ENCODE measurements at places on chromosomes 6 and 20.
A peak's percentile ranks its signal among the peaks of the same experiment; 100 is the strongest.

- DNase-seq = no peak
Measured at GRCh38 chr6:105536961-105537360, 134.1 kb upstream of the PREP start.

DNA sequence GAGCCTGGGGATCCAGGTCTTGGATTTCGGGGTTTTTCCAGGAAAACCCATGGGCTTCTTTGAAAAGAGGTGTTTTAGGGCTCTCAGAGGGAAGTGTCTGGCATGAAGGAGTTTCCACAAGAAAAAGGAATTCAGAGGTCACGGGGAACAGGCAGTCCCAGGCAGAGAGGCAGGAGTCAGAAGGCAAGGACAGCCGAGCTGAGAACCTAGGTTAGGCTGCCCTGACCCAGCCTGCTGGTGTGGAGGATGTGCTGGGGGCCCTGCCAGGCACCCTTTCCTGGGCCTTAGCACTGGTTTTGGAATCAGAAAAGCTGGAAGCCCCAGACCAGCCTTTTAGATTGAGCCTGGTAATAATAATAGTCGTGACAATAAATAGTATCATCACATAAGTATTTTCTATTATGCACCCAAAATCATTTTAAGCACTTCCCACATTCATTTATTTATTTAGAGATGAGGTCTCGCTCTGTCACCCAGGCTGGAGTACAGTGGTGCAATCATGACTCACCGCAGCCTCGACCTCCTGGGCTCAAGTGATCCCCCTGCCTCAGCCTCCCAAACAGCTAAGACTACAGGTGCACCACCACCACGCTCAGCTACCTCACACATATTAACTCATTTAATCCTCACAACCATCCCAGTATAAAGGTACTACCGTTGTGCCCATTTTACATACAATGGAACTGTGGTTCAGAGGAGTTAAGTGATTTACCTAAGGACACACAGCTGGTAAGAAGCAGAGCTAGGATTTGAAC, 19.9 kb downstream of the TGM2 start:
- DNase-seq = no peak

GRCh38 chr6:52984247-52984646, 10.8 kb downstream of the GSTA4 start:
- DNase-seq = no peak

DNA sequence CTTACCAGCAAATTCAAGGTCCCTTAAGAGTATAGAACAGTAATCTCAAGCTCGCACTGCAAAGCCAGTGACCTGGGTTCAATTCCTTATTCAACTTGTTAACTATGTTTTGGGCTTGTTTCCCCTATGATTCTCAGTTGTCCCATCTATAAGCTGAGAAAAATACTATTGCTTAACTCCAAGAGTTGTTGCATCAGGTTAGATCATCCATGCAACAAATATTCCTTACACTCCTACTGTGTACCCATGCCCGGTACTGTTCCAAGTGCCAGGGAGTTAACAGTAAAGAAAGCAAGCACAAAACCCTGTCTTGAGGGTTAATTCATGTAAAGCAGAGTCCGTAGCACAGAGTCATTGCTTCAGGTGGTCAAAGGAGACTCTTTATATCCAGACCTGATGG, 247.3 kb downstream of the MAFB start:
- no peak for DNase-seq

- no peak for DNase-seq
Measured at GRCh38 chr20:48759631-48760245, 68.1 kb downstream of the PREX1 start.

DNA sequence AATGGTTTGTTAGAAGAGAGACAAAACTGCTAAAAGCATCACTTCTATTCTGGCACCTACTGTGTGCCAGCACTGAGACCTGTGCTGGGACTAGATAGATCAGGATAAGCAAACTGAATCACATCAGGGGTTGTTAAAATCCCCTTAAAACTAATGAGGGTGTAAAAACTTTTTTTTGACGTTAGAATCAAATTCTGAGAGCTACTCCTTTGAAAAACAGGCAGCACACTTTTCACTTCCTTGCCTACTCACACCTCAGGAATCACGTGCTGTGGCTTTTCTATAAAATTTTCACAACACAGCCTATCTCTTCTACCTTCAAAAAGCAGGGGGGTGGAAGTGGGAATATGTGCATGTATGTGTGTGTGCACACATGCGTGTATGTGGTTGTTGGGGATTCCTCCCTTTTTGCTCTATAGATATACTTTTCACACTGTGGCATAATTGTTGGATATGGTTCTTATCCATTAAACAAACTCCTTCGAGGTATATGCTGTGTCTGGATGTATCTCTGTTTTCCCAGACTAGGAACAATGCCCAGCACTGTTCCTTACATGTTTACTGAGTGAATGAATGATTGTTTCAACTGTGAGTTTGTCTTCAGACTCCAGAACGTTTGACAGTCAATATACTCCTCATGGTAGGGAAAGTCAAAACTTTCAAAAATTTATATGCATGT, 105.4 kb downstream of the FYN start:
- no peak for DNase-seq

- no peak for DNase-seq
Measured at GRCh38 chr6:143374014-143374413, 76.5 kb downstream of the ADAT2 start.

DNA sequence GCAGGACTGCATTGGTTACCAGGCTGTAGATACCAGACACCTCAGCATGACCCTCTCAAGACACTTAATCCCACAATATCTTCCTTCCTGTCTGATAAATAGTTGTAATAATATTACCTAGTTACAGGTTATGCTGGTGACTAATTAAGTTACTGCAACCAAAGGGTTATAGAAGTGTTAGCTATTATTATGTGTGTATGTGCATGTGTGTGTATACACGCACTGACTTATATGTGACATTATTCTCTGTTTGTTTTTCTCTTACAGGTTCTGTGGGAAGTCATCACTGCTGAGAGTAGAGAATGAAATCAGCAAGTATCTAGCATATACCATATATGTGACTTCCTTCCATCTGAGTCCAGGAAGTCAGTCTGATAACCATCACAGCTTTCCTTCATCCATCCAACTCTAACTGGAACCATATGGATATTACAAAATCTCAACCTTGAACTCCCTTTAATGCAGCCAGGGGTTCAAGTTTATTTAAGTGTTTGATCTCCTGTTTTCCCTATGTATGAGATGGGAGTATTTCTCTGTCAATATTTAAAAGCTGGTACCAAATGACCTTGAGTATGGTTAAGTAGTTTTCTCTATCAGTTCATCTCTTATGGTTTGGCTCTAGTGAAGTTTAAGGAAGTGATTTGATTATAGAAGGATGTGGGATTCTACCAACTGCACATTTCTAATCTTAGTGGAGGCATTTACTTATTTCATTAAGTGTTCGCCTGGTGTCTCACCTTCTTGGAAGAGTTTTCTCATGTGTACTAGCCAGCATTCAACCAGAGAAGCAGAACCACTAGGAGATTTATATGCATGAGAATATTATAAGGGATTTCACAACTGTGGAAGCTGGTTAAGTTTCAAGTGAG, 313.2 kb downstream of the HIVEP2 start:
- no peak for DNase-seq

GRCh38 chr6:82492134-82492533, 128.5 kb downstream of the TPBG start:
- no peak for DNase-seq

- DNase-seq = no peak
Measured at GRCh38 chr6:29107758-29108157, at the start of gene OR2J3. OR2J3 (plus strand) TSS chr6:29108058; CDS start chr6:29111891, 3,833 bp downstream.

DNA sequence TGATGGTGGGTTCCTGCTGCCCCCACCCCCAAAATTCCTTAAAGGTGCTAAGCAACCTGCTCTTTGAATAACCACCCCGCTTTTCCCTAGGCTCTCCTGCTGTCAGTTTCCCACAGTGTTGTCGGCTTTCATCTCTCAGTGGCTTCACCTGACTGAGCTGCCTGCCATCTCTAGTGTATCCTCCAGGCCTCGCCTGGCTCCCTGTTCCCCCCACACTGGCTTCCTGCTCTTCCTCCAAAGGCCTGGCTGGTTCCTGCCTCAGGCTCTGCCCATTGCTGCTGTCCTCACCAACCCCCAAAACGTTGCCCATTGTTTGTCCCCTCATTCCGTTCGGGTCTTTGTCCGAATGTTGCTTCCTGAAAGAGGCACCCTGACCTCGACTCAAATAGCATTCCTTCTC, 93.8 kb upstream of the POPDC3 start:
- DNase-seq = no peak

GRCh38 chr6:92124200-92124651, 1295.1 kb downstream of the EPHA7 start:
- DNase-seq = peak; percentile 22

DNA sequence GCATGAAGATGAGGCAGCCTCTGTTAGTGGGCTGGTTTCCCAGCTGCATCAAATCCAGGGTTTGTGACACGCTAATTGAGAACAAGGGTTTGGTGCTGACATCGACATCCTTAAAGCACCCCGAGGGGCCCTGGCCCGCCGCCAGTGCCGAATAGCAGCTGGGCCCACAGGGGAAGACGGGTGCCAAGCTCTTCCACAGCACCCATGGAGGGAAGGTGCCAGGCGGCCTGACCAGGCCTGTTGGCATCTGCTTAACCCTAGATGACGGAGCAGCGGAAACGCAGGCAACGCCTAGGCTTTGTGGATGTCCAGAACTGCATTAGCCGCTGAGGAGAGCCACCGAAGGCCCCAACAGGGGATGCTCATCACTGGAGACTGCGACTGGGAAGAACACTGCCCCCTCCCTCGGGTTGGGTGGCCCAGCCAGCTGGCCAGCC, 16.0 kb downstream of the UQCC2 start:
- DNase-seq = no peak

GRCh38 chr6:152922706-152923105, 60.1 kb downstream of the FBXO5 start:
- DNase-seq = no peak

DNA sequence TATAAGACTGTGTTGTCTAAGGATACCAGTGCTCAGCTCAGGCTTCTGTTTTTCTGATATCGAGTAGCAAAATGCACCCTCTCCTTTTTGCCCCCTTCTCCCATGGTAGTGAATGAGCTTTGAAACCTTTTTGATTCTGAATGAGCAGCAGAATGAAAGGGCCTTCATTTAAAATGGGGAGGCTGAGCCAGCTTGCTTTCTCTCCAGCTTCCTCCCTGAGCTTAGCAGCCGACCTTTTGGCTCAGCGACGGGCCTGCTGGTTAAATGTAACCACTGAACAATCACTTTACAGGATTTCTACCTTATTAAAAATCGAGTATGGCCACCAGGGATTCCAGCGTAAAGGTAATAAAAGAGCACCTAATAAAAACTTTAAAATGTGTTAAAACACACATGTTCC, 133.7 kb upstream of the SPACA1 start:
- no peak for DNase-seq

DNA sequence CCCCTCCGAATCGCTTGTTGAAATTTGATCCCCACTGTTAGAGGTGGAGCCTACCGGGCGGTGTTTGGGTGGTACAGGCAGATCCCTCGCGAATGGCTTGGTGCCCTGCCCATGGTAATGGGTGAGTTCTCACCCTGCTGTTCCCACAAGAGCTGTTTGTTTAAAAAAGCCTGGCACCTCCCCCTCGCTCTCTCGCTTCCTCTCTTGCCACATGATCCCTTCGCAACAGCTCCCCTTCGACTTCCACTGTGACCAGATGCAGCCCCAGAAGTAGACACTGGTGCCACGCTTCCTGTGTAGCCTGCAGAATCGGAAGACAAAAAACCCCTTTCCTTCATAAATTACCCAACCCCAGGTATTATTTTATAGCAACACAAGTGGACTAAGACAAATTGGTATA, 292.2 kb upstream of the QKI start:
- no peak for DNase-seq

DNA sequence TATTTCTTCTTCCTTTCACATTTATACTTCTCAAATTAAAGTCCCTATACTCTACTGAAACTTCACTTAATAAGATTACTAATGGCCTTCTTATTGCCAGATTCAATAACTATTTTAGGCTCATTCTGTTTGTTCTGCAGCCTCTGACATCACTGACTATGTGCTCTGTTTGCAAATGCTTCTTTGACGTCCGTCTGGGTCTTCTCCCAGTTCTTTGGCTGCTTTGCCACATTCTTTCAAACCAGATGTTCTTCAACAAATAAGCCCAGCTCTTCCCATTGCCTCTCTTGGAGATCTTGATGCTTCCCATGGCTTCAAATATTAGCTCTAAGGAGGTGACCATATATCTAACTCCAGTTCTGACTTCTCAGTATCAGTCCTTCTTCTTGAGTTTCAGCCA, 117.4 kb downstream of the BTBD9 start:
- peak; percentile 29 for DNase-seq
